ENCODE measurements at places on chromosomes 13 and 19. TPM values are rescaled to one million over a fixed set of nuclear protein-coding genes. Genes with fewer than 3 reads are reported as not detected.
A peak's percentile ranks its signal among the peaks of the same experiment; 100 is the strongest.

- no peak overlapping the region for H3K27ac ChIP-seq
- DNase-seq: no peak
- H3K36me3 ChIP-seq: no peaks in the 10 kb centered on the region
- no peaks in the 10 kb centered on the region for H3K4me1 ChIP-seq
- no peak overlapping the region for H3K4me3 ChIP-seq
Observed at GRCh38 chr13:65499256-65499655, 1730.9 kb downstream of the PCDH9 start.

GRK1 gene
- total RNA-seq: not detected

GRCh38 chr19:43438291-43439031, 23.8 kb downstream of the TEX101 start:
- no peaks in the 10 kb centered on the region for H3K27me3 ChIP-seq
- no peak overlapping the region for H3K4me3 ChIP-seq
- no peak overlapping the region for H3K27ac ChIP-seq
- no peaks in the 10 kb centered on the region for H3K36me3 ChIP-seq
- DNase-seq: peak; percentile 16
- H3K4me1 ChIP-seq: no peaks in the 10 kb centered on the region

ELSPBP1 gene
- not detected for total RNA-seq

CGB5 gene
- total RNA-seq: not detected

DNA sequence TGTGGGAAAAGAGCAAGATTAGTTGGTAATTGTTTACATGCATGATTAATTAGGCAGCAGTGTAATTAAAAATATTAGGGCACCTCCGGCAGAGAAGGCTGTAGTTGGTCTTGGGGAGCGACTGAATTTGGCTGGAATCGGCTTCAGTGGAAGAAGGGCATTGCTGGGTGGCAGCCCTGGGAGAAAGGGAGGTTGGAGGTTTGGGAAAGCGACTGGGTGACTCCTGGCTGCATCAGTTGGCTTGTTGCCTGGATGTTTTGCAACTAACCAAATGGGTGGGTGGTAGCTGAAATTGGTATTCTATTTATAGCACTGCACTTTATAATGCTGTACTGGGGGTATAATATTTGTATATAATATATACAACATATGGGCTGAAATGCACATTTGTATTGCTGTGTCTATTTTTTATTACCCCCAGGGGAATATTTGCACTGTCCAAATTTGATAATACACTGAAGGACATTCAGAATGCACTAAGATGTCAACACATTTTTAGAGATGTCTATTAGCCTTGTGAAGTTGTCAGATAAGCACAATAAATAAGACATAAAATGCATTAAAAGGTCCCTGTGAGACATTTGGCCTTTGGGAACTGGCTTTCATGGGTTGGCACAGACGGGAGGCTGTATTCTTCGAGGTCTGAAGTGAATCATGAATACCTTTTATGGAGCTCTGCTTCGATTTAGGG, 1.7 kb downstream of the B3GLCT start:
- peaks cover 17% of the 10 kb centered on the region for H3K4me1 ChIP-seq
- no peaks in the 10 kb centered on the region for H3K27me3 ChIP-seq
- no peaks in the 10 kb centered on the region for H3K36me3 ChIP-seq
- peak overlapping the region; percentile 98 for H3K27ac ChIP-seq
- peak; percentile 27 for DNase-seq
- H3K4me3 ChIP-seq: peak overlapping the region; percentile 50

DNA sequence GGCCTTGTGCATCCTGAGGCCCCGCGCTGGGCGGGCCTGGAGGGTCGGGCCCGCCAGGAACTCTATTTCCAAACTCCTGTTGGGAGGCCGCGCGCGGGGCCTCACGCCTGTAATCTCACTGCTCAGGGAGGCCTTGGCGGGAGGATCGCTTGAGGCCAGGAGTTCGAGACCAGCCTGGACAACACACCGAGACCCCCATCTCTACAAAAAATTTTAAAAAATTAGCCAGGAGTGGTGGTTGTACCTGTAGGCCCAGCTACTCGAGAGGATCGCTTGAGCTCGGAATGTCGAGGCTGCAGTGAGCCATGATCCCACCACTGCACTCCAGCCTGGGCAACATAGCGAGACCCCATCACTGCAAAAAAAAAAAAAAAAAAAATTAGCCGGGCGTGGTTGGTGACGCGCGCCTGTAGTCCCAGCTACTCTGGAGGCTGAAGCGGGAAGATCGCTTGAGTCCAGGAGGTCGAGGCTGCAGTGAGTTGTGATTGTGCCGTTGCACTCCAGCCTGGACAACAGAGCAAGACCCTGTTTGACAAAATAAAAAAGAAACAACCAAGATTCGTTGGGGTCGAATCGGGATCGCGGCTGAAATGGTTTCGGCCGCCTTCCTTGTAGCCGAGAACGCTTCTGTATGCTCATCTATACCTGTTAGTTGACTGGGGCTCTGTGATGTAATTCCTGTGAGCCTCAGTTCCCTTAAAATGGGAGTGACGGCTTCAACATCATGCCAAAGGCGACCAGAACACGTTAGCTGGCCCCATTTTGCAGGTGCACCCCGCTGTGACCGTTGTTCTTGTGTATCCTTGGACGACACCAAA, 636 bp downstream of the SF3A2 start:
- no peak for DNase-seq
- H3K36me3 ChIP-seq: no peaks in the 10 kb centered on the region
- H3K27ac ChIP-seq: peak overlapping the region; percentile 99
- H3K4me3 ChIP-seq: peak overlapping the region; percentile 82
- peaks cover 77% of the 10 kb centered on the region for H3K4me1 ChIP-seq

CAPS gene
- total RNA-seq: 18.7 TPM

- no peaks in the 10 kb centered on the region for H3K4me1 ChIP-seq
- H3K27ac ChIP-seq: no peak overlapping the region
- peaks cover 8% of the 10 kb centered on the region for H3K36me3 ChIP-seq
- no peaks in the 10 kb centered on the region for H3K27me3 ChIP-seq
Observed at GRCh38 chr19:10796653-10797052, 39.4 kb downstream of the TMED1 start.

PLEKHA4 gene
- total RNA-seq: 21.1 TPM

GRCh38 chr19:39544911-39545310, 5.0 kb upstream of the EID2 start:
- H3K36me3 ChIP-seq: no peaks in the 10 kb centered on the region
- no peak overlapping the region for H3K27ac ChIP-seq

- H3K4me3 ChIP-seq: no peak overlapping the region
- no peaks in the 10 kb centered on the region for H3K4me1 ChIP-seq
- no peaks in the 10 kb centered on the region for H3K36me3 ChIP-seq
- H3K27me3 ChIP-seq: no peaks in the 10 kb centered on the region
- DNase-seq: no peak
Observed at GRCh38 chr13:27806744-27807387, 14.6 kb downstream of the GSX1 start.

GRCh38 chr13:103282571-103283450, 216.6 kb upstream of the SLC10A2 start:
- no peaks in the 10 kb centered on the region for H3K36me3 ChIP-seq
- no peak overlapping the region for H3K27ac ChIP-seq
- DNase-seq: peak; percentile 13
- no peaks in the 10 kb centered on the region for H3K4me1 ChIP-seq

DNA sequence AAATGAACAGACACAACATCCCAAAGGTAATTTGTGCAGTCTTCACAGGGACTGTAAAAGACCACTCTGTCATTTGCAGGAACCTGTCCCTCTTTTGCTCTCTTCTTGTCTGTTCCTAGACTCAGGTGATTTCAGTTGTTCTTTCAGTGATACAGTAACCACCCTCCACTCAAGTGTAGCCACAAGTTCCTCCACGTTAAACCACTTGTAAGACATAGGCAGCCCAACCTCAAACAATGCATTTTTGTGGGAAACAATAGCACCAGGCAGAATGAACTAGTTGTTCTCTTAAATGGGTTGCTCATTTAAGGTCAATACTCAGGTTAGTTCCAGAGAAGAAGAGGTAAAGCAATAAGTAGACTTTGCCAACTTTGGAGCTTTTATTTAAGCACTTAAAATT, 359.4 kb downstream of the MZT1 start:
- no peak overlapping the region for H3K27ac ChIP-seq
- H3K4me1 ChIP-seq: no peaks in the 10 kb centered on the region
- H3K36me3 ChIP-seq: no peaks in the 10 kb centered on the region

DNA sequence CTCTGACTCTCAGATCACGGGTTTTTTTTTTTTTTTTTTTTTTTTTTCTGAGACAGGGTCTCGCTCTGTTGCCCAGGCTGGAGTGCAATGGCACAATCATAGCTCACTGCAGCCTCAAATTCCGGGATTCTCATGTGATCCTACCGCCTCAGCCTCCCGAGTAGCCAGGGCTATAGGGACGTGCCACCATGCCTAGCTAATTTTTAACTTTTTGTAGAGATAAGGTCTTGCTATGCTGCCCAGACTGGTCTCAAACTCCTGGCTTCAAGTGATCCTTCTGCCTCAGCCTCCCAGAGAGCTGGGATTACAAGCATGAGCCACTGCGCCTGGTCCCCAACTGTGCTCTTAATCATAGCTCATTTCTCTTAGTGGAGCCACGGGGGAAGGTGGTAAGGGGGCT, 4.6 kb upstream of the GRAMD1A start:
- no peaks in the 10 kb centered on the region for H3K36me3 ChIP-seq
- DNase-seq: no peak
- H3K4me3 ChIP-seq: no peak overlapping the region

WTIP gene
- 8.3 TPM for total RNA-seq

GRCh38 chr13:32535748-32536147, 2.8 kb downstream of the N4BP2L2 start:
- DNase-seq: no peak
- H3K27ac ChIP-seq: no peak overlapping the region
- peaks cover 3% of the 10 kb centered on the region for H3K36me3 ChIP-seq
- no peaks in the 10 kb centered on the region for H3K27me3 ChIP-seq
- no peak overlapping the region for H3K4me3 ChIP-seq

DNA sequence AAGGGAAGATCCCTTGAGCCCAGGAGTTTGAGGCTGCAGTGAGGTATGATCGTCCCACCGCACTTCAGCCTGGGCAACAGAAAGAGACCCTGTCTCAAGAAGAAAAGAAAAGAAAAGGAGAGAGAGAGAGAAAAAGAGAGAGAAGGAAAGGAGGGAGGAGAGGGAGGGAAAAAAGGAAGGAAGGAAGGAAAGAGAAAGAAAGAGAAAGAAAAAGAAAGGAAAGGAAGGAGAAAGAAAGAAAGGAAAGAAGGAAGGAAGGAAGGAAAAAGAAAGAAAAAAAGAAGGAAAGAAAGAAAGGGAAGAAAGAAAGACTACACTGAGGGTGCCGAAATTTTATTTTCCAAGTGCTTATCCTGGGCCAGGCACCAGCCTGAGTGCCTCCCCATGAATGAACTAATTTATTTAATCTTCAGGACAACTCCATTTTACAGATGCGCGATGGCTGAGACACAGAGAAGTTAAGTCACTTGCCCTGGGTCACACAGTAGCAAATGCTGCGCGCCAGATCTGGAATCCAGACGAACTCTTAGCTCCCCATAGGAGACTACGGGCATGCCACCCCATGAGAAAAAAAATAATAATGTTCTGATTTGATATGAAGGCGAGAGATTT, 2.7 kb downstream of the CDC42EP5 start:
- no peak for DNase-seq
- peak overlapping the region; percentile 52 for H3K27ac ChIP-seq
- no peaks in the 10 kb centered on the region for H3K36me3 ChIP-seq

DNA sequence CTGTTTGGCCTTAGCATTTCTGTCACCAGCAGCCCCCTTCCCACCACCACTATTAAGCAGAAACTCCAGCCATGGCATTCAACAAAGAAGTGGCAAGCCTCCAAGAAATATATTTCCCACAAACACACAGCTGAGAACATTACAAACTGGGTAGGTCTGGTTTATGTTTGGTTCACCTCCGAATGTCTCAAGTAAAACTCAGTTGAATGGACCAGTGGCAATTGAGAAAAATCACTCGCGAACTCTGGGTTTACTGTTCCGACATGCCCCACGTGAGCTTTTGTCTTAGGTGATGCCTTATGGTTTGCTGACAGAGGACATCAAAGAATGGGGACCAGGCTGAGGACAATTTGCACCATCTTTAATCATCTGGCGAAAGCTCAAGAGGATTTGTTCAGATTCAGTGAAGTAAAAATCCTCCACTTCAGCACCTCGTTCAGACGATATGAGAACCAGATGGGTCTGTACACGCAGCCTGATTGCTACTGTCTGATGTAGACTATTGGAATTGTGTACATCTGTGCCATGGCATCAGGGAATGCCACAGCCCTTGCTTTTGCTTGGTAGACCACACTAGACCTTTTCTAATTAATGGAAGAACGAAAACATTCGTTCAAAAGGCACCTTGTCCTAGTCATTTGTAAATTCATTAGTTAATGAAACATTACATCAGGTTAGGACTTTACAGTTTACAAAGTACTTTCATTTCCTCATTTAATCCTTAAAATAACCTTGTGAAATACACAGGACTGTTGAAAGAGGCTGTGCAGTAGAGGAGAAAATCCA, 59.4 kb downstream of the SLC10A2 start:
- no peak overlapping the region for H3K27ac ChIP-seq
- no peaks in the 10 kb centered on the region for H3K4me1 ChIP-seq
- H3K4me3 ChIP-seq: no peak overlapping the region
- no peak for DNase-seq

ADGRE3 gene
- total RNA-seq: not detected

ZNF155 gene
- 0.99 TPM for total RNA-seq

- no peaks in the 10 kb centered on the region for H3K36me3 ChIP-seq
- no peak for DNase-seq
- no peaks in the 10 kb centered on the region for H3K27me3 ChIP-seq
Observed at GRCh38 chr13:111923439-111923838, 143.5 kb upstream of the SOX1 start.

IL11 gene
- total RNA-seq: not detected

GRCh38 chr19:10070730-10071446, 15.2 kb upstream of the SHFL start:
- no peak overlapping the region for H3K4me3 ChIP-seq
- H3K27ac ChIP-seq: no peak overlapping the region
- DNase-seq: no peak
- no peaks in the 10 kb centered on the region for H3K27me3 ChIP-seq
- no peaks in the 10 kb centered on the region for H3K36me3 ChIP-seq
- H3K4me1 ChIP-seq: no peaks in the 10 kb centered on the region

RELB gene
- 8.9 TPM for total RNA-seq

GRCh38 chr19:15534957-15535864, 26.9 kb downstream of the CYP4F22 start:
- no peak for DNase-seq
- H3K27me3 ChIP-seq: no peaks in the 10 kb centered on the region
- H3K4me3 ChIP-seq: no peak overlapping the region
- H3K27ac ChIP-seq: no peak overlapping the region
- no peaks in the 10 kb centered on the region for H3K4me1 ChIP-seq

GRCh38 chr13:112668924-112669323, 20.9 kb upstream of the ATP11A start:
- no peaks in the 10 kb centered on the region for H3K36me3 ChIP-seq
- no peak overlapping the region for H3K4me3 ChIP-seq
- H3K27ac ChIP-seq: no peak overlapping the region
- no peaks in the 10 kb centered on the region for H3K4me1 ChIP-seq

Measured in body of pancreas (tissue), 4 donors.